ENCODE measurements at places on chromosomes 12 and 14.

DNA sequence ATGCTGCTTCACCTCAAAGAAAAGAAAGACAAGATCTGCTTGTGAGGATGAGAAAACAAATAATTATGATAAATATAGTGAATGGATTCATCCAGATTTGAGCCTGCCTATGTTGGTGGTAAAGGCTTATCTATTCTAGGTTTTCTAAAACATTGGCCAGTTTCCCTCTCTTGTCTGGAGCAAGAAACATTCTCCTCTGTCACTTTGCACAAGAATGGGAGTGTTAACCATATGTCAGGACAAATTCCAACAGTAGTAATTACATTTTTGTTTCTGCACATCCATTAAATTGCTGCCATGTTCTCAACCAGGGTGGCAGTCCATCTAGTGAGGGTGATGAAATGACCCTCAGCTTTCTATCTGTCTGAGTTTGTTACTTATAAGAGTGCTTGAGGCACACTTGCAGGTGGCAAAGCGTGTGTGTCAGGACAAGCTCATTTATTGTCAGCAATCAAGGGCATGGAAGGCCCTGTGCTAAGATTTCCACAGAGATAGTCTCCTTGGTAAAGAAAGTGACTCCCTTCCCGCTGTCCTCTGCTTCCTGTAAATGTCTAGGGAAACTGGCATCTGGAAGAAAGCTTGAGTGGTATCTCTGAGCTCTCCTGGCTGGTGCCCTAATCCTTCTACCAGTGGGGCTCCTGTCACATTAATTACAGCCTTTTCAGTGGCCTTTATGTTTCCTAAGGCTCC, 502.1 kb upstream of the FLRT2 start:
- no peak for DNase-seq

DNA sequence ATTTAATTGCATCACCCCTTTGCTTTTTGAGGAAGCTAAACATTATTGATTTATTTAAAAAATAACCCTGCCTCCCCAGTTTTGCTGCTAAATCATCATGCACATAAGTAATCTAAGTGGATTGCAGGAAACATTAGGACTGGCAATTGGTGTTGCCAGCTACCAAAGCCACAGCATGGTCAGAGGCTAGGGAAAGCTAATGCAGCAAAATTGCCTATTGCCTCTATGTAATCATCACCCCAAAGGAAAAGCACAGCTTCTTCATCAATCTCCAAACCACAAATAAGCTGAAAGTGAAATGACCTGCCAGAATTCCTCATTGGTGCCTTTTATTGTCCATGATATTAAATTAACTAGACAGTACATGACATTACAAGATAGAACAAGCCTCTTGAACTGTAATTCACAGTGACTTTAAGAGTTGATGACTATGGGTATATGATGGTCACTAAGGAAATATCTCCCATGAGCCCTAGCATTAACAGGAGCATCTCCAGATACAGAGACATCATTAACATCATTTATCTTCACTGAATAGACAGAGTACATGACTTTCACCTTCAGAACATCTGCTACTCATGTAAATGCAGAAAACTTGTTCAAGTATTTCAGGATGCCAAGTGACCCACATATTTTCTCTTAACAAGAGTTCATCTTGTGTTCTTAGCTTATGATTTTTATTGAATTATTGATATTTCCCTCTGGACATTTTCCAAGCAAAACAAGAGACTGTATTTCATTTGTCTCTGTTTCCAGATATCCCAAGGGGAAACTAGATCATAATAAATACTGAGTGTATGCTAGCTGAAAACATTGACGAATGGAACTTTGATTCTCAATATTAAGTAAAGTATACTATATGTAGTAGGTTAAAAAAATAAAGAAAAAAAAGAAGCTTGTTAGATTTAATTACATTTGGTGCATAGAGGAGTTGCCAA, 29.4 kb downstream of the PTPRR start:
- DNase-seq, result no peak

- DNase-seq, result no peak
These were observed 80.9 kb downstream of the NDUFA12 start for GRCh38 chr12:94922561-94922960.

DNA sequence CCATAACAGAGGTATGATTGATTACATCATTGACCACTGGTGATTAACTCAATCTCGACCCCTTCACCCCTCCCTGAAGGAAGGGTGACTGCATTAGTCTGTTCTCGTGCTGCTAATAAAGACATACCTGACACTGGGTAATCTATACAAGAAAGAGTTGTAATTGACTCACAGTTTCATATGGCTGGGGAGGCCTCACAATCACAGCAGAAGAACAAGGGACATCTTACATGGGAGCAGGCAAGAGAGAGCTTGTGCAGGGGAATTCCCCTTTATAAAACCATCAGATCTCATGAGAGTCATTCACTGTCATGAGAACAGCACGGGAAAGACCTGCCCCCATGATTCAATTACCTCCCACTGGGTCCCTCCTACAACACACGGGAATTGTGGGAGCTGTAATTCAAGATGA, 55.9 kb upstream of the TMCC3 start:
- no peak for DNase-seq

- DNase-seq, result peak; percentile 54
These were observed 30.7 kb downstream of the TMEM229B start for GRCh38 chr14:67457782-67458181.

- DNase-seq, result peak; percentile 46
These were observed 13.7 kb upstream of the PRPF39 start for GRCh38 chr14:45070215-45070614.

DNA sequence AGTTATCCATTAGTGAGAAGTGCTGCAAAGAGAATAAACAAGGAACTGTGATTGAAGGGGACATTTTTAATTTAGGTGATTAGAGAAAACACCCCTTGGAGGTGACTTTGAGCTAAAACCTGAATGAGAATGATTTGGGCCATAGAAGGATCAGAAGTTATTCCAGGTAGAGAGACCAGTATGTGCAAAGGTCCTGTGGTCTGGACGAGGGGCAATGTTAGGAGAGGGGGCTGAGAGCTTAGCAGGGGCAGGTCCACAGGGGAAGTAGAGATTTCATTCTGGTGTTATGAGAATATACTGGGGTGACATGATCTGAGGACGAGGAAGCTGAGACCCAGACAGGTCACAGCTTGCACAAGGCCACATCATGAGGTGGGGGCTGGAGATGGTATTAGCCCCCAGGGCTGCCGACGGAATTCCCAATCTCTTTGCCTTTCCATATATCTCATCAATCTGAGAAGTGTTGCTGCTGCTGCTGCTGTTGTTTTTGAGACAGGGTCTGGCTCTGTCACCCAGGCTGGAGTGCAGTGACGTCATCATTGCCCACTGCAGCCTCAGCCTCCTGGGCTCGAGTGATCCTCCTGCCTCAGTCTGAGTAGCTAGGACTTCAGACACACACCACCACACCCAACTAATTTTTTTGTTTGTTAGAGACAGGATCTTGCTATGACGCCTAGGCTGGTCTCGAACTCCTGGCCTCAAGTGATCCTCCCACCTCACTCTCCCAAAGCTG, 55.6 kb downstream of the KCTD10 start:
- DNase-seq, result no peak

DNA sequence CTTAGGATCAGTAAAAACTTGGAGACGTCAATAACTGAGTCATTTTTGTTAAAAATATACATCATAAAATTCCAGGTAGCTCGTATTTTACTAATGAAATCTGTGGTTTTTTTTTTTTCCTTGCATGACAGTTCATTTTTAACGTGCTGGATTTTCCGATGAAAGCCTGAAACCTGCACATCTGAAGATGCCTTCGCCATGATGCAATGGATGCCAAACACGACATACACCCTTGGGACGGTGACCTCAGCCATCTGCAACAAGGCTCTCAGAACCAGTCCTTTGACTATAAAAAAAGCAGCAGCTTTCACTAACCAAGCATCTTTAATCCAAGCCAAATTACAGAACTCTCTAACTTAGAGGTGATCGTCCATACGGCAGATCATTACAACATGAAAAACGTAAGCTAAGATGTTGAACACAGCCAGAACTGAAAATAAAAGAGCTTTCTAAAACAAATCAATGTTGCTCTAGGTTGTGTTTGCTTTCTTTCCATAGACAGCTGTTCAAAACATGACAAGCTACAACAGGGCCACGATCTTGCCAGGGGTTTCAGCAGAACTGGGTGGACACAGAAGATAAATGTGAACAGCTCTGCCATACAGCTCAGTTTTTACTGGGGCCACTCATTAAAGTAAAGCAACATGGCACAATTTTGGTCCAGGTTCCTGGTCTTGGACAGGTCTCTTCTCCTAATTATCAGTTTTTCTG, 7.8 kb downstream of the NIN start:
- DNase-seq, result no peak
